Renal cortical epithelial cell (primary cell): ENCODE measurements at places on chromosomes 2 and 18. TPM values are rescaled to one million over a fixed set of nuclear protein-coding genes. Genes with fewer than 3 reads are reported as not detected.

The CDKL4 gene
- total RNA-seq: 0.87 and 3.8 TPM in 2 replicates

The ABHD1 gene
- 0.10 TPM in 1 of 2 replicates, not detected in the other for total RNA-seq

The HMSD gene
- total RNA-seq: 0.17 TPM in 1 of 2 replicates, not detected in the other

The SLC4A5 gene
- total RNA-seq: 0.89 and 1.2 TPM in 2 replicates

The RUFY4 gene
- not detected in 2 replicates for total RNA-seq
